ENCODE measurements at places on chromosomes 16 and 17. TPM values are rescaled to one million over a fixed set of nuclear protein-coding genes. Genes with fewer than 3 reads are reported as not detected.

Gene VPS9D1
- total RNA-seq: 8.0 TPM

Gene JMJD6
- total RNA-seq: 19.5 TPM

Gene IL34
- total RNA-seq: 2.2 TPM

DNA sequence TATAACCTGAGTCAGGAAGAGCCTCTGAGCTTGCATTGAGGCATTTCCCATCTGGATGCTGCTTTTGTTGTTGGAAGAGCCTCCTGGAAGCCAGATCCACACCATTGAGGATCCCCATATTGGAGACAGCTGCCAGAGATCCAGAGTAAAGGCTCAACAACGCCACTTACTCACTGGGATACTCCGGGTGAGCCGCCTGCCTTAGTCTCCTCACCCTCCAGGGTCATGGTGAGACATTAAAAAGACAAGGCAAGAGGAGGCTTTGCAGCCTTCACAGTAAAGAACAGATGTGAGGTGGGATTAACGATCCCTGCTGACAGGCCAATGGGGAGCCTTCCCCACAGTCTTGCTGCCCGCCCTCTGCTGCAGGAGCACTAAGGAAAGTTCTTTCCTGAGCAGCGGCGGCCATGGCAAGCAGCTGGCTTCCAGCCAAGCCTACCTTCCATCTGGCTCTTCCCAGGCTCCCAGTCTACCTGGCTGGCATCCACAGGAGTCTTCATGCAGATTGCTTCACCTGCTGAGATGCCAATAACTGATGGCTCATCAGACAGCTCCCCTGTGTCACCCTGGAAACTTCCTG is 198.5 kb downstream of the CYLD start:
- H3K4me1 ChIP-seq: no peaks in the 10 kb centered on the region
- no peaks in the 10 kb centered on the region for H3K36me3 ChIP-seq
- DNase-seq: no peak
- no peak overlapping the region for H3K4me3 ChIP-seq
- no peak overlapping the region for H3K27ac ChIP-seq

- no peak for DNase-seq
- H3K4me3 ChIP-seq: no peak overlapping the region
- no peaks in the 10 kb centered on the region for H3K4me1 ChIP-seq
These were observed 39.0 kb upstream of the KCNJ2 start for GRCh38 chr17:70130289-70130688.

DNA sequence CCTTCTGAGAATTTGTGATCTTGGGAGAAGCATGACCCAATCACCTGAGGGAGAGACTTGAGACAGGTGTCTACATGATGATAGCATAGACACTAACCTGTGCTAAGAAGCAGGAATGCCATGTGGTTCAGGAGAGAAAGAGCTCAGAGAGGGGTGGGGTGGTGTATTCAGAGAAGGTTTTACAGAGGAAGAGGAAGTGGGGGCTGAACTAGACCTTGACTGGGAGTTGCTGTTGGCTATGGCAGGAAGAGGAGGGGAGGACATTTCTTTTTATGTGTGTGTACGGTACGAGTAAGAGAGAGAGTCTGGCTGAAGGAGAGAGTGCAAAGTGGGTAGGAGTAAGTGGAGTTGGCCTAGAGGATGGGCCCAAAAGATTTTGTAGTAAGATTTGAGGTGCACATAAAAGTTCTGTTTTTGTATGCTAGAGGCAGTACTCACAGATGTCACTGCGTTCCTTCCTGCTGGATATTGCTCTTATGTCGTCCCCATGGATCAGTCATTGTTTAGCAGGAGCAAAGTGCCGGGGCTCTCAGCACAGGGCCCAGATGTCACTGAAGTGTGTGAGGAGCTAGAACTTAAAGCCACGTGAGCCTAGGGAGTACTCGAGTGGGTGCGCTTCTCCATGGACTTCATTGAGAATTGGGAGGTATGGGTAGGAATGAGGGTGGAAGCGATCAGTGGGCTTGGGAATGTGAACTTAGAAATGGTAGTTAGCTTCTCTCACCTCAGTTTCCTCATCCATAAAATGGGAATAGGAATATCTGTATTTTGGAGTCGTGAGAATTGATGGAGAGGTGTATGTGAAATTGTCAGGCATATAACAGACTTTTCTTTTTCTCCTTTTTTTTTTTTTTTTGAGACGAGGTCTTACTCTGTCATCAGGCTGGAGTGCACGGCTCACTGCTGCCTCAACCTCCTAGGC is 22.1 kb downstream of the SLC7A6 start:
- no peaks in the 10 kb centered on the region for H3K4me1 ChIP-seq
- no peak for DNase-seq
- no peak overlapping the region for H3K4me3 ChIP-seq
- no peaks in the 10 kb centered on the region for H3K27me3 ChIP-seq

DNA sequence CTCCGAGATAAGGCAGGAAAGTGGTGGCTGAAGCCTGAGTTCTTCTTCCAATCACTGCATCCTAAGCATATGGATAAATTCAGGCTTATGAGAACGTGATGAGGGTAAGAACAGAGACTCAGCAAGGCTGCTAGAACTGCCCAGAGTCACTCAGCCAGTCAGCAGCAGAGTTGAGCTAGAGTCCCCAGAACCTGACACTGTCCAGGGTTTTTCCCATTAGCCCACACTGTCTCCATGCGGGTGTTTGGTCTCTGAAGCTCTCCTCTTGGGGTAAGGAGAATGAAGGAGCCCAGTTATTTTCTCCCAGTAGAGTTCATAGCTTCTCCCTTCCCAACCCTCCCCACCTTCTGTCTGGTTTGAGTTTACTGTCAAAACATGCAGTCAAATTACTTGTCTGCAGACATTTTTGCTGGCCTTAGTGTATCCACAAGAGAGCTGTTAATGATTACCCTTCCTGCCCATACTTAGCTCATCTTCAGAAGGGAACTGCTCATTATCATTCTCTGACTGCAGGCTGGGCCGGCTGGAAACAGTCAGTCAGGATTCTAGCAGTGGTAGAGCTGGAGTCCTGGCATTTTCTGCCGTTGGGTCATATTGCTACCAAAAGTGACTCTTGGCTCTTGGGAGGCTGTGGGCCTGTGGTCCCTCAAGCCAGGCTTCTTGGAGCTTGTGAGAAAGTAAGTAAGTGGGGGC is 460.0 kb downstream of the HS3ST3B1 start:
- H3K27ac ChIP-seq: peak overlapping the region; percentile 31
- H3K4me1 ChIP-seq: peaks cover 15% of the 10 kb centered on the region
- no peak overlapping the region for H3K4me3 ChIP-seq
- peak; percentile 58 for DNase-seq
- H3K27me3 ChIP-seq: no peaks in the 10 kb centered on the region

- H3K27me3 ChIP-seq: peaks cover 15% of the 10 kb centered on the region
- DNase-seq: no peak
- H3K4me3 ChIP-seq: no peak overlapping the region
- H3K36me3 ChIP-seq: no peaks in the 10 kb centered on the region
- H3K27ac ChIP-seq: no peak overlapping the region
These were observed 160.5 kb upstream of the TNRC6C start for GRCh38 chr17:77798031-77798430.

DNA sequence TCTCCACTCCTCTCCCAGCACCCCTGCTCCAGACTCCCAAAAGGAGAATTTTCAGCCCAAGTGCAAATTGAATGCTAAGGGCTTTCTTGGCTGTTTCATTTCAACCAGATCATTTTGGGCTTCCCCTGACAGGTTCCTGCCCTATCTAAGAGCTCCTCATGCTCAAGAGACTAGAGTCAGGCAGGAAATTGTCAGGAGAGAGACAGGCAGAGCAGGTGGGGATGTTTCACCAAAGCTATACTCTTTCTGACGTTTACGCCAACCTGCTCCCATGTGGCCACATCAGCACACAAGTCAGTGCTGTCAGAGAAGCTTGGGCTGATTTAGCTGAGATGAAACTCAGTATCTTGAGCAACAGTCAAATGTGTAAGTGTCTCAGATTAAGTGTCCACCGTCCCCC is 31.4 kb downstream of the HIC1 start:
- peak overlapping the region; percentile 92 for H3K27ac ChIP-seq
- no peaks in the 10 kb centered on the region for H3K27me3 ChIP-seq
- peaks cover 64% of the 10 kb centered on the region for H3K4me1 ChIP-seq
- no peak for DNase-seq
- H3K36me3 ChIP-seq: no peaks in the 10 kb centered on the region

- H3K4me3 ChIP-seq: no peak overlapping the region
- no peak for DNase-seq
- no peaks in the 10 kb centered on the region for H3K36me3 ChIP-seq
- peaks cover 20% of the 10 kb centered on the region for H3K4me1 ChIP-seq
- no peaks in the 10 kb centered on the region for H3K27me3 ChIP-seq
These were observed 119.5 kb upstream of the TNRC6C start for GRCh38 chr17:77838748-77839697.

DNA sequence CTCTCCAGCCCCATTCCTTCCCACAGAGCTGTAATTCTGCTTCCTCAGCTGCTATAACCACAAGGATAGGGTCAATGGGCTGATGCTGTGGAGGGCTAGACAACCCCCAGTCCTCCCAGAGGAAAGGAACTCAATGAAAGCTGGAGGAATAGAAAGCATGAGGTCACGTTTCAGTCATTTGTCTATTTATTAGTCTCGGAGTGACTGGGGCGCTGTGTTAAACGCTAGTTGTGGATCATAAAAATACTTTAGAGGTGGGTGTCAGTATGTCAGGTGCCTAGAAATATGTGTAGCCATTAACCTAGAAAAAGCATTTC is 787 bp upstream of the CCL3L1 start:
- DNase-seq: peak; percentile 49
- no peak overlapping the region for H3K4me3 ChIP-seq
- peaks cover 2% of the 10 kb centered on the region for H3K27me3 ChIP-seq
- no peaks in the 10 kb centered on the region for H3K36me3 ChIP-seq

DNA sequence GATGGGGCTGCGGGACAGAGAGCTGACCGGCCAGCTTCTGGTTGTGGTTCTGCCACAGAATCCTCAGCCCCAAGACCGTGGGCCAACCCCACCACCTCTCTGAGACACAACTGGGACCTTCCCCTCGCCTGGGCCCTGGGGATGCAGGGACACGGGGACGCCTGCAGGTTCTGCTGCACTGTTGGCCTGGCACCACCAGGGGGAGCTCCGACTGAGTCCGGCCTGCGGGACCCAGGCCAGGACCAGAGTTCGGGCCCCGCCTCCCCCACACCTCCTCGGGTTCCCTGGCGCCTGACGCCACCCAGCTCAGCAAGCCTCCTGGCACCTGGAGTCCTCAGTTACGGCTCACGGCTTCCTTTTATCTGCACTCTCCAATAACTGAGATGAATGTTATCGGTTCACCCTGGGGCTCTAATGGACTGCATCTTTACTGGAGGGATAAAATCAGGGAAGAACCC is 27.3 kb downstream of the TBC1D16 start:
- peaks cover 9% of the 10 kb centered on the region for H3K4me1 ChIP-seq
- no peak overlapping the region for H3K4me3 ChIP-seq
- no peaks in the 10 kb centered on the region for H3K36me3 ChIP-seq
- H3K27me3 ChIP-seq: no peaks in the 10 kb centered on the region
- no peak overlapping the region for H3K27ac ChIP-seq
- DNase-seq: peak; percentile 88

- no peak overlapping the region for H3K27ac ChIP-seq
- H3K36me3 ChIP-seq: no peaks in the 10 kb centered on the region
- DNase-seq: no peak
- no peaks in the 10 kb centered on the region for H3K27me3 ChIP-seq
These were observed 10.4 kb downstream of the PRSS54 start for GRCh38 chr16:58284469-58284868.

- H3K4me3 ChIP-seq: no peak overlapping the region
- DNase-seq: no peak
- no peak overlapping the region for H3K27ac ChIP-seq
- peaks cover 8% of the 10 kb centered on the region for H3K27me3 ChIP-seq
These were observed 4.1 kb downstream of the KRT25 start for GRCh38 chr17:40751065-40751464.

- no peak overlapping the region for H3K27ac ChIP-seq
- DNase-seq: peak; percentile 7
- H3K36me3 ChIP-seq: no peaks in the 10 kb centered on the region
- no peaks in the 10 kb centered on the region for H3K27me3 ChIP-seq
- H3K4me1 ChIP-seq: no peaks in the 10 kb centered on the region
These were observed 135.8 kb downstream of the USP31 start for GRCh38 chr16:23013484-23013883.

- no peak for DNase-seq
- no peaks in the 10 kb centered on the region for H3K4me1 ChIP-seq
- no peak overlapping the region for H3K27ac ChIP-seq
- no peak overlapping the region for H3K4me3 ChIP-seq
These were observed 36.7 kb downstream of the SMG6 start for GRCh38 chr17:2266865-2267228.

DNA sequence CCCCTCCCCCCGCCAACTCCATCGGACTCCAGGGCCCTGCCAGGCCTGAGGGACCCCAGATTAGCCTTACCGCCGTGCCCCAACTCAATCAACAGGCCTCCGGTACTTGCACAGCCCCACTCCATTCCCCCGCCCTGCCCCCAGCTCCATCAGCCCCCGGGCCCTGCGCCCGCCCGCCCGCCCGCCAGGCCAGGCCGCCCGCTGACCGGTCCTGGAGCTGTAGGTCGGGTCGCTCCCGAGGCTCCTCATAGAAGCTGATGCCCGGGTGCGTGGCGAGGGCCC is 308 bp downstream of the GTF3C1 start:
- H3K27me3 ChIP-seq: no peaks in the 10 kb centered on the region
- H3K36me3 ChIP-seq: no peaks in the 10 kb centered on the region
- DNase-seq: no peak

GRCh38 chr17:82320956-82321927 is 3.8 kb upstream of the CD7 start:
- no peak overlapping the region for H3K4me3 ChIP-seq
- no peak overlapping the region for H3K27ac ChIP-seq
- H3K36me3 ChIP-seq: no peaks in the 10 kb centered on the region
- no peaks in the 10 kb centered on the region for H3K4me1 ChIP-seq
- no peak for DNase-seq

- H3K27ac ChIP-seq: no peak overlapping the region
- H3K4me3 ChIP-seq: no peak overlapping the region
- H3K4me1 ChIP-seq: no peaks in the 10 kb centered on the region
These were observed 27.4 kb downstream of the WIPI1 start for GRCh38 chr17:68429881-68430280.

DNA sequence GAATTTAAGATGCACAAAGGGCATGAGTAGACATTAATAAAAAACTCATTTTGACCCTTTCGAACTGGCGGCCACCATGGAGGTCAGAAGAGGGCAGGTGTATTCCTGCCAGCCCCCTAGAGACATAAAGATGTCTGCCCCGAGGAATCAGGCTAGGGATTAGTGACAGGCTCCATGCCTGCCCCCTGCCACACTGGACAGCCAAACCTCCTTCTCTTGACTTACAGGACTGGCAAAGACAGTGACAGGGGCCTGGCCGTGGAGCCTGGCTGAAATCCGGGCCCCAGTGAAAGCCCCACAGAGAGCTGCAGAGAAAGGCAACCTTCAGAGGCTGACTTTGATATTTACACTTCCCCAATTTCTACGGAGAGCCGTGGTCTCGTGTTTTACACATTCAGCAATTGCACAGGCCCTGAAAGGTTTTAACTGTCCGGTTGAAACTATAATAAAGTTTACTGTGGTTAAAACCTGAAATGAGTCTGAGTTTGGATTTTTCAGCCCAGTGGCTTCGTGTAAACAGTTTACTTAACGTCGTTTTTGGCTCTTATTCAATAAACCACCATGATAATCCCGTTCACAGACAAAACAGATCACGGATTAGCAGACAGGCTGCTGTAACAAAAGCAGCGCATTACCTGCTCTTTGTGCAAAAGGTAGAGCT is 243.9 kb upstream of the MYOCD start:
- H3K27ac ChIP-seq: peak overlapping the region; percentile 43
- no peaks in the 10 kb centered on the region for H3K36me3 ChIP-seq
- no peaks in the 10 kb centered on the region for H3K27me3 ChIP-seq
- H3K4me3 ChIP-seq: no peak overlapping the region

- no peak overlapping the region for H3K27ac ChIP-seq
- H3K4me3 ChIP-seq: no peak overlapping the region
- no peak for DNase-seq
- no peaks in the 10 kb centered on the region for H3K27me3 ChIP-seq
These were observed 153.8 kb downstream of the SOX9 start for GRCh38 chr17:72274614-72275013.

Measured in hepatocyte (in vitro differentiated cells).